ENCODE measurements at places on chromosomes 13 and 19.

- no peak for DNase-seq
Observed at GRCh38 chr13:32955881-32956594, 60.2 kb upstream of the KL start.

DNA sequence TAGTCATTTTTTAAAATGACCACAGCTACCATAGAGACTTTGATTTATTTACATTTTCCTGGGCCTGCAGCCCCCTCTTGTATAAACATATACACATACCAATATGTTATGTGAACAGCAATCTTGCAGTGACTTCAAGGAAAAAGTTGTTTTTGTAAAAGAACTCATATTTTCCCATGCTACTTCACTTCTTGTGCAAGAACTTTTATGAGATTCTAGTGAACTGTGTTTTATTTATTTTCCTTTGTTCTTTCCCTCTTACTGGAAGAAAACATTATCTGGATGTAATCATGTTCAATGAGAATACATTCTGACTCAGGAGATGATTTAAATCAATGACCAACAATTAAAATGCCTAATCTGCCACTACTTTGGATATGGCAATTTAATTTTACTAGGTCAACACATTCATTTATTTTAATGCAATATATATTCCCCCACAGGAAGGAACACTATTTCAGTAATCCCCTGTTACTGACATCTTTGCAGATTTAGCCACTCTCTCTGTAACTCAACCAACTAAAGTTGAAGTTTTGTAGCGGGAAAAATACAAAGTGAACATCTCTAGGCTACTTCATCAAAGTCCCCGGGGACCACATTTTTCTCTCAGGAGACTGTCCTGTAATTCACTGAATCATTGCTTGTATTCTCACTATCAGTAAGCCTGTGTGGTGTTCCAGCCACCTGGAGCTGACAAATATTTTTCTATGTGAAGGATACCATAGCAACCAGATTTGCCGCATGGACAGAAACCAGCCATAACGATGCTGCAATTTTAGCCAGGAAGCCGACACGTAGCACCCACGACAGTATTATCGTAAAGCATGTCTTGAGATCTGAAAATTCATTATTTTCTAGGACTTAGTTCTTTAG, 90.5 kb downstream of the STARD13 start:
- DNase-seq, result no peak

GRCh38 chr13:80873589-80873988, 532.7 kb upstream of the SPRY2 start:
- peak; percentile 35 for DNase-seq

DNA sequence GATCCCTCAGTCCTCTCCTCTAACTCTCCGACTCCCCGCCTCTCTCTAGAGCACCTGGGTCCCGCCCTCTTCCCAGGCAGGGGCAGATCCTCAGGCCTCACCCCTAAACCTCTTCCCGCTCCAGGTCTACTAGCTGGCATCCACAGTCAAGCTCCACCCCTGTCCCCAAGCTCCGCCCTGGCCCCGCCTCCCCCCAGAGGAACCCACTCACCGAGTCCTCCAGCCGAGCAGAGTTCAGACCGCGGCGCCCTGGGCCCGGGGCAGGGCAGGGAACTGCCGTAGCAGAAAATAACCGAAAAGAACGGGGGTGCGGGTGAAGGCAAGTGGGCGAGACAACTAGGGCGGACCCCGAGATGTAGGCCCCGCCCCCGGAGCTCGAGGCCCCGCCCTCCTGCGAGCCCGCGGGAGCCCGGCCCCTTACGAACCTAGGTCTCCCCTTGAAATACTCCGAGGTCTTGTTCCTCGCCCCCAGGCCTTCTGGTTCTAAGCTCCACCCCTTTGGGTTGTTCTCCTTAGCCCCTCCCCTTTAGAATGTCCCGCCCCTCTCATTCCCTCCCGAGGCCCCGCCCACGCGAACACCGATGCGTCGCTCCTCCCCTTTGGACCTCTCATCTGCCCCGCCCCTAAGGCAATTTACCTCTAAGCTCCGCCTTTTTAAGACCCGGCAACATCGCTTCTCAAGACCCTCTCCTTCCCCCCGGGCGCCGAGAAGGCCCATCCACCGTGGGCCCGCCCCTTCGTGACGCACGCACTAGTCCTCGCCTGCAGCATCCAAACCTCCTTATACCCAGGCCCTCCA, at the start of gene GGN:
TSS of gene GGN (minus strand) at position 485 of the 799 bp plus-strand sequence. CDS start 773 bp downstream, outside the sequence.
- peak; percentile 89 for DNase-seq

- no peak for DNase-seq
Observed at GRCh38 chr19:20271215-20271926, 104.4 kb downstream of the ZNF486 start.

DNA sequence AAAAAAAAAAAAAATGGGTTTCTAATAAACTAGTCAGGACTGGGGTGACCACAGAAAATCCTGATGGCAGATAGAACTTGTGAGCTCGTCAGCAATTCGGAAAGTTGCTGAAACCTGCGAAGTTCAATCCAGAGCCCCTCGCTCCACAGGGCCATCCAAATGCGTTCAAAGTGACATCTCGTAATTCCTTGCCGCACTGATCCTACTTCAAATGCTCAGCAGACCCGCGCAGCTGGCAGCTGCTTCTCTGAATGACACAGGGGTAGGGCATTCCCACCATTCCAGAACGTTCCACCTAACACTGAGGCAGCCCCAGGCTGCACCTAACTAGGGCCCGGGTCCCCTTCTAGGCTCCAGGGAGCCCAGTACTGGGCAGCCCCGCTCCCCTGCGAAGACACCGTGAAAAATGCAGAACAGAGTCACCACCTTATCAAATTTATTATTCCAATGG, 4.8 kb upstream of the DAPK3 start:
- DNase-seq, result no peak

- no peak for DNase-seq
Observed at GRCh38 chr19:51317376-51317775, 5.9 kb downstream of the IGLON5 start.

DNA sequence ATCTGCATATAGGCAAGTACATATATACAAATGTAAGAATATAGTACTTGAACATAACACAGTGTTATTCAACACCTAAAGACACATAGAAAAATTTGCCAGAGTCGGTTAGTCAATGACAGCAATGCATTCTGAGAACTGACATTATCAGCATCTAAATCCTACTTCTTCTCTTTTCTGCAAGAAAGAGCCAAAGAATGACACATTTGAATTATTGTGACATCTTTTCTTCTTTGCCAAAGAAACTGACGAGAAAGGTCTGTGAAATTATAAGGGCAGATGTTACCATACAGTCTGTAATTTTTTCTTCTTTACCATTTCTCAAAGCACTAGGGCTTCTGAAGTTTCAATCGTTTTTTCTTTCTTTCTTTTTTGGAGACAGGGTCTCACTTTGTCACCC, 350.9 kb upstream of the NBEA start:
- no peak for DNase-seq

GRCh38 chr19:42335374-42335936, 10.0 kb downstream of the MEGF8 start:
- no peak for DNase-seq

- DNase-seq, result no peak
Observed at GRCh38 chr13:39023761-39024160, 14.1 kb downstream of the PROSER1 start.

- no peak for DNase-seq
Observed at GRCh38 chr19:7428651-7429113, 60.2 kb downstream of the PEX11G start.

DNA sequence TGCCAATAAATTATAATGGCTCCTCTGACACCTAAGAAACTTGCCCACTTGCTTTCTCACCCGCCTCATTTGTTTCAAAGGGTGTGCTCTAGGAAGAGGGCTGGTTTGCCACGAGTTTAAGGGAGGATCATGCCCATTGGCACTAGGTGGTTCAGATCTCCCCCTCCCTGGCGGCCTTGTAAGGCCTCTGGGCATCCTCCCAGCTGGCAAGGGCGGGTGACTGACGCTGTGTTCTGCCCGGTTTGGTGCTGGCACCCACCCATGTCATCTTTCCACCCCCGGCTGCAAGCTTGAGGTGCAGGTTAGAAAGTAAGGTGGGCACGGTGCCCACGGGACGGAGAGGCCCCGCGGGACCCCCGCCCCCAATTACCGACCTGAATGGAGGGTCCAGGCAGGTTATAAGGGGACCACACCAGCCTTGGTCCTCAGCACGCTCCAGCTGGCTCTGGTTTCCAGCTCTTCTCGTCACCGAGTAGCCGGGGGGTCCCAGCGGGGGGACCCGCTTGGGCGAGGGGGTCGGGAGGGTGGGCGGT, 90.4 kb downstream of the PTPRS start:
- DNase-seq, result no peak

GRCh38 chr13:50928659-50929462, 19.3 kb downstream of the RNASEH2B start:
- no peak for DNase-seq

- DNase-seq, result no peak
Observed at GRCh38 chr13:33328701-33329100, 43.1 kb upstream of the STARD13 start.

GRCh38 chr13:69704311-69704710, 403.3 kb upstream of the ATXN8OS start:
- DNase-seq, result no peak

DNA sequence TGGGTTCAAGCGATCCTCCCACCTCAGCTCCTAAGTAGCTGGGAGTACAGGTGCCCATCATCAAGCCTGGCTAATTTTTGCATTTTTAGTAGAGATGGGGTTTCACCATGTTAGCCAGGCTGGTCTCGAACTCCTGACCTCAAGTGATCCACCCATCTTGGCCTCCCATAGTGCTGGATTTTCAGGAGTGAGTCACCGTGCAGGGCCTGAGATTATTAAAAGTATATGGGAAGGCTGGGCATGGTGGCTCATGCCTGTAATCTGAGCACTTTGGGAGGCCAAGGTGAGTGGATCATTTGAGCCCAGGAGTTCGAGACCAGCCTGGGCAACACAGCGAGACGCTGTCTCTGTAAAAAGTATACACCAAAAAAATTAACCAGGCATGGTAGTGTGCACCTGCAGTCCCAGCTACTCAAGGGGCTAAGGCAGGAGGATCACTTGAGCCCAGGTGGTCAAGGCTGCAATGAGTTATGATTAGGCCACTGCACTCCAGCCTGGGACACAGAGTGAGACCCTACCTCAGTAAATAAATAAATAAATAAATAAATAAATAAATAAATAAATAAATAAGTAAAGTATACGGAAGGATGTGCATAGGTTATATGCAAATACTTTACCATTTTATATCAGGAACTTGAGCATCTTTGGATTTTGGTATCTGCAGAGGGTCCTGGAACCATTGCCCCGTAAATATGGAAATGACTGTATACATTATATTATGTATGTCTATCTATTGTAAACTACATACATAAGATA, 854 bp downstream of the IL12RB1 start:
- no peak for DNase-seq

GRCh38 chr19:50329146-50329925, at the start of gene KCNC3:
TSS of gene KCNC3 (minus strand) at chr19:50329377. CDS start at chr19:50329082, 295 bp downstream.
- DNase-seq, result peak; percentile 94

DNA sequence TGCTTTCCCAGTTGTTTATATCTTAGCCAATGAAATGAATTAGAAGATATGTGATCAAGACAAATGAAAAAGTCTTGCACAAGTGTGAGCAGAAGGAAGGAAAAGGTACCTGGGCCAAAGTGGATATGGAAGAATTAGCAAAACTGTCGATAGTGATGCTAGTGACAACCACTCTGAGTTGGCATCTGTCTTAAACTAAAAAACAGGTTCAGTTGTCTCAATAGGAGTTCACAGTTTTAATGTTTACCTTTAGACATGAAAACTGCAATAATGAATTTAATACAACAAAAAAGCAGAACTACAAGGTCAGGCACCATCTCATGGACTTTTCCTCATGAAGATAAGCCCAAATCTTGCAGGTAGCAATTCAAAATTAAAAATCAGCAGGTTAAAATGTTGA, 688.5 kb downstream of the EFNB2 start:
- DNase-seq, result no peak

- DNase-seq, result no peak
Observed at GRCh38 chr13:44334751-44335150, 38.9 kb upstream of the SERP2 start.

DNA sequence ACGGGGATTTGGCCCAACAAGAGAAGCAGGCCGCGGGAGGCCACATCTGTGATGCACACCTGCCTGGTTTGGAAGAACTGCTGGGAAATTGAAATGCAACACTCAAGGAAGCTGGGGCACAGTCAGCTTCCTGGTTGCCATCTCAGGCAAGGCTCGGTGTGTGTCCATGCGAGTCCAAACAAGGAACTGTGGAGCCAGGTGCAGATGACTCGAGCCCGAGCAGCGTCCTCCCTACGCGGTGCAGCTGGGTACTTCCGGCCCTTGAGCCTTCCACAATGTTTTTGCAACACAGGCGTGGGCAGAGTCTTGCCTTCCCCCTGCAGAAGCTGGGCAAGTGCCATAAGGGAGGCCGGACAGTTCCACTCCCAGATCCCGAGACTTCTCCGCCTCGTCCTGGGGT, 94.6 kb downstream of the CRYL1 start:
- DNase-seq, result no peak

GRCh38 chr19:14416817-14417231, 2.3 kb downstream of the DDX39A start:
- peak; percentile 46 for DNase-seq

DNA sequence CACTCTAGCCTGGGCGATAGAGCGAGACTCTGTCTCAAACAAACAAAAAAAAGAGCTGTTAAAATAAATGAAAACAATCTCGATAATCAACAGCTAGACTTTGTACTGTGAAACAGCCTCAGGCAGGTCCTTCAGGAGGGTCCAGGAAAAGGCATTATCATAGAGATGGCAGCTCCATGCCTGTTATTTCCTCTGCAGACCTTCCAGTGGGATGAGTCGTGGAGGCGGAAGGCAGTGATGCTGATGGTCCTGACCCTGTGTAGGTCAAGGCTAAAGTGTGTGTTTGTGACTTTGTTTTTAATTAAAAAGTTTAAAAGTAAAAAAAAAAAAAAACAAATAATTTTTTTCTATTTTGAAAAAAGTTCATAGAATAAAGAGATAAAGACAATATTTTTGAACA, 117.4 kb downstream of the TNFRSF19 start:
- DNase-seq, result no peak

- DNase-seq, result peak; percentile 11
Observed at GRCh38 chr13:66995203-66995611, 234.9 kb downstream of the PCDH9 start.

- no peak for DNase-seq
Observed at GRCh38 chr13:92175330-92175729, 776.9 kb downstream of the GPC5 start.

GRCh38 chr13:114065926-114066774, 66.3 kb downstream of the RASA3 start:
- no peak for DNase-seq

GRCh38 chr19:55441319-55441691, 1.8 kb downstream of the SHISA7 start:
- DNase-seq, result no peak

- no peak for DNase-seq
Observed at GRCh38 chr19:49149652-49150105, 5.5 kb downstream of the HRC start.
